MCF 10A (cell line): ENCODE measurements at places on chromosomes 4 and X. TPM values are rescaled to one million over a fixed set of nuclear protein-coding genes. Genes with fewer than 3 reads are reported as not detected.

GRCh38 chr4:10495651-10496050 lies 38.4 kb upstream of the ZNF518B start:
- no peak for DNase-seq

- peak; percentile 61 for DNase-seq
Measured at GRCh38 chr4:153643406-153644383, 40.4 kb upstream of the TLR2 start.

DNA sequence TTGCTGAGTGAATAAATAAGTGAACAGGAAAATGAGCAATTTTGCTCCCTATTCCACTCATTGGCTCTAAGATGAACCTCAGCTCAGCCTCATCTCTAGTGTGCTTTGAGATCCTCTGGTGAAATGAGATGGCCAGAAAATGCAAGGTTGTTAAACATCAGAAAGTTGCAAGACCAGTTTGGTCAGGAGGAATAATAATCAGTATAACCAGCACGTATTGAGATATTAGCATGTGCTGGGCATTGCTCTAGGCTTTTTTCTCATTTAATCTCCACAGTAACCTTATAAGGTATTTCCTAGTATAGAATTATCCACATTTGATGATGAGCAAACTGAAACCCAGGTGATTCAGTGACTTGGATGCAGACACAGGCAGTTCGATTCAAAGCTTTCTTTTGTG lies 110.5 kb upstream of the PAK3 start:
- DNase-seq = no peak

DNA sequence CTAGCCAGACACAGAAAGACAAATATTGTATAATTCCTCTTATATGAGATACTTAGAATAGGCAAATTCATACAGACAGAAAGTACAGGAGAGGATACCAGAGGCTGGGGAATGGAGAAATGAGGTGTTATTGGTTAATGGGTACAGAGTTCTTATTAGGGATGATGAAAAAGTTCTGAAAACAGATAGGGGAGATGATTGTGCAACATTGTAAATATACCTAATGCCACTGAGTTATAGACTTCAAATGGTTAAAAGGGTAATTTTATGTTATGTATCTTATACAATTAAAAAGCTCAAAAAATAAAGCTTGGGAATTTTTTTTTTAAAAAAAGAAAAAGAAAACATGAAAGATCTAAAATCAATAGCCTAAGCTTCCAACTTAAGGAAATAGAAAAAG lies 98.8 kb upstream of the TECRL start:
- no peak for DNase-seq

GRCh38 chr4:72975488-72975784 lies 94.1 kb downstream of the COX18 start:
- DNase-seq = peak; percentile 25

GRCh38 chrX:150361777-150362351 lies 1.3 kb upstream of the MAMLD1 start:
- DNase-seq = peak; percentile 21

GRCh38 chr4:94714365-94715160 lies 43.2 kb upstream of the BMPR1B start:
- DNase-seq = no peak

GRCh38 chrX:53093177-53093655 lies 726 bp upstream of the KANTR start:
- peak; percentile 82 for DNase-seq

DNA sequence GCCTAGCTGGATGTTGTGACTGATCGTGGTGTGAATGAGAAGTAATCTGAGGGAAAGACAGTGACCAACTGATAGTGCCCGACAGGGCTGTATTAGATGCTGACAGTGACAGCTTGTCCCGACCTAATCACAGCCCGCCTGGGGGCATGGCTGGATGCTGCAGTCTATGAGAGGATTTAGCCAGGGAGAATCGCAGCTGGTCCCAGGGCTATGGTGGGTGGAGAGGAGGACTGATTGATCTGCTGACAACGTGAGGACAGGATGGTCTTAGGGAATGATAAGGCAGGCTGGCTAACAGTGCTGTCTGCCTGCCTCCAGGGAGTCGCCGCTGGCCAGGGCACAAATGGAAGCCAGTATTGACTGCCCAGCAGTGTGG lies 621 bp upstream of the SUV39H1 start:
- peak; percentile 8 for DNase-seq

- no peak for DNase-seq
Measured at GRCh38 chr4:140469791-140470733, 28.0 kb downstream of the MGAT4D start.

GRCh38 chr4:38188631-38189101 lies 228.5 kb downstream of the PTTG2 start:
- peak; percentile 94 for DNase-seq

DNA sequence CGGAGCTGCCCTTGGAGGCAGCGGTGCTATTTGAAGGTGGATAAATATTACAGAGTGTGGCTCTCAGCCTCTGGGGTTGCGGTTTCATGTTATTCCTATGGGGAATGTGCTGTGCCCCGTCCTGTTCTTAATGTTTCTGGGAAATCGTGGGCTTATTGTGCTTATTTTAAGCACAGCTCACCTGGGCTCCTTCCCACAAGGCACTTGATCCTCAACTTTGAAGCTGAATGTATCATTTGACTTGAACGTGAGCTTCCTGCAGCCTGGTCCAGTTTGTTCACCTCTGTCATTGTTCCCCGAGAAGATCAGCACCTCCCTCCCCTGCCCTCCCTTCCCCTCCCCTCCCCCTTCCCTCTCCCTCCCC lies 3.9 kb downstream of the SORCS2 start:
- no peak for DNase-seq

DNA sequence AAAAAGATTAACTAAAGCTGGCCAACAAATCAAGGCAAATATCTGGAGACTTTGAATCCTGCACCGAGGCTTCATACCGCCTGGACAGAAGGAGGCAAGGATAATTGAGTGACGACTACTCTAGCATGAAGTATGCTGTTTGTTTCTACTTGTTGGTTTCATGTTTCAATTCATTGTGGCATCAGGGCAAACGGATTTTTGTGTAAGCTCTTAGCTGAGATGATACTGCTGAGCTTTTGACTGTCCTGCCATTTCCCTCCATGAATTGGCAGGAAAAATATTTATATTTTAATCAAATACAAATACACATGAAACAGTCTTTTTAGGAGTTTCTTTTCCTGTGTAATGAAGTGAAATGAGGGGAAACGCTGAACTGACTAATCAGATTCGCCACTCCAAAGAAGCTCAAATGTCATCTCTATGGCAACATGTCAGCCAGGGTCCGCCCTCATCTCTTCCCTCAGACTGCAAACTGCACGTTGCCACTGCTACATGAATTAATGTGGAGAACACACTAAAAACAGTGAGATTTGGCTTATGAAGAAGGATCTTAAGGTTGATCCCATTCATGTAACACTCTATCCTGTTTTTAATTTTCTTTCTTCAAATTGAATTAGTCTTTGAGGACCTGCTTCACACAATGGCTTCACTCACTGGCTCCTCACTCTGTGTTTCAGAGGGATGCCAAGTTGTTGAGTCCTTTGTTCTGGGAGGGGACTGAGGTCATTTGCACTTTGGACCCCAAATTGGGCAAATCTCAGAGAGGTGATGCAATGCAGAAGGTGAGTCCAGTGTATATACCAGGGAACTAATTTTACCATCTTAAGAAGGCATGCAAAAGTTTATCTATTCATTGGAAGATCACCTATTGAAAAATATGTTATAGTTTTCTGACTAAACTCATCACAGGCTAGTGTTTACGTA lies 149.6 kb upstream of the MID1 start:
- DNase-seq = no peak

DNA sequence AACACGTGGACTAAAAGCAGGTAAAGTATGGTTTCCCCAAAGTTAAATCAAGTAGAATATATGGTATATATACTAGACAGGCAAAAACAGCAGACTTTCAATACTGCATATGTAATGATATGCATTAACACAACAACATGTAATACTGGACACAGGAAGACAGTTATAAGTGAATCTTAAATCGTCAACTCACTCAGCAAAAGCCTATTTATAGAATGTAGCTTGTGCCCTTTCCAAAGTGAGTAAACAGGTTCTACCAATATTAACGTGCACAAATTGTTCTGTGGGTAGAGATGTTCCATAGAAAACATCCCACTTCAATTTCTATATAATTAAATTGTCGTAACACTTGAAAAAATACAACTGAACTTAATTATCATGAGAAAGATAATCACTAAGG lies 30.6 kb downstream of the FAM241A start:
- DNase-seq = no peak

DNA sequence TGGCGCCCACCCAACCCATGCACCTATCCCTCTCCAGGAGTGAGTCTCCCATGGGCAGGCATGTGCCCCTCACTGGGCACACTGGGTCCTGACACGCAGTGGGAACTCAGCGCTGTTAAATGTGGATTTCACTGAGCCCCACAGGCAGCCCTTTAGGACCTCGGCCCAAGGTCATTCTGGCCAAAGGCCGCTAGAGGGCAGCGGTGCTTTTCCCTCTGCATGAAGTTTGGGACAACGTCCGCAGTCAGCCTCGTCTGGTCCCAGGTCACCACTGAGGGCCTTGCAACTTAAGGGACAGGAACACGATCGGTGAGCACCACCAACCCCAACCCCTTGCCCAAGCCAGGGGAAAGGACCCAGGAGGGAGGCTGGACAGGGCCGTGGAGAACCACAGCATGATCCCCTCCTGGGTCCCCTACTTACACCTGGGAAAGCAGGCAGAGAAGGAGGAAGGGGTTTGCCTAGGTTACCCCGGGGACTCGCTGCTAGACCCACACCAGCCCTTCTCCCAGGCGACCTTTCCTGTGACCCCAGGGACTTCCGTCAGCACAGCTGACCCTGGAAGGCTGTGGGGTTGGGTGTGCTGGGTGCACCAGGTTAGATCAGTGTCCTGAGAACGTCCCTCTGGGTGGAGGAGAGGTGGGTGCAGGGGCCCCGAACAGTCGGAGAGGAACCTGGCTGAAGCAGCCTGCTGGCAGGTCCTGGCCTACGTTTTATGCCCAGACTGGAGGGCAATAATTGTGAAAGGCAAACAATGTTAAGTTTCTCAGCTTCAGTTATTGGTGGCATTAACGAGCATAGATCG lies 24.0 kb downstream of the CYTL1 start:
- DNase-seq = peak; percentile 79

- no peak for DNase-seq
Measured at GRCh38 chrX:136643243-136643642, 4.7 kb upstream of the CD40LG start.

DNA sequence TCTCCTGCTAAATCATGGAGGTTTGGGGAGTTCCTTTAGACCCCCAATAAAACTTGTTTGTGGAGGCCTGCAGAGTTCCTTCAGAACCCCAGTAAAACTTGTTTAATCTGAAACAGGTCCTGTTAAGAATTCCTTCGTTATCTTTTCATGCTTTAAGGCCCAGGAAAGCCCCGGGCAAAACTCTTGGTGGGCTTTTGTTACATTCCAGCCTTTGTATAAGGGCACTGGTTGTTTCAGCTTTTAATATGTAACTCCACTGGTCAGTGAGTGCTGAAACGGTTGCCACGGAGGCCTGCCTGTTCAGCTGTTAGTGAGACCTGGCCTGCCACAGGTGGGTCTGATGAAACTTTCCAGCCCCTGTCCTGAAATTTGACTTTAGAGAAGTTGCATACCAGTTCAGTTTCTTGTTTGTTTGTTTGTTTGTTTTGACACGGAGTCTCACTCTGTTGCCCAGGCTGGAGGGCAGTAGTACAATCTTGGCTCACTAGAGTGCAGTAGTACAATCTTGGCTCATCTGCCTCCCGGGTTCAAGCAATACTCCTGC lies 12.4 kb upstream of the DHRSX start:
- DNase-seq = no peak

- no peak for DNase-seq
Measured at GRCh38 chrX:118574666-118575065, 79.1 kb downstream of the DOCK11 start.

DNA sequence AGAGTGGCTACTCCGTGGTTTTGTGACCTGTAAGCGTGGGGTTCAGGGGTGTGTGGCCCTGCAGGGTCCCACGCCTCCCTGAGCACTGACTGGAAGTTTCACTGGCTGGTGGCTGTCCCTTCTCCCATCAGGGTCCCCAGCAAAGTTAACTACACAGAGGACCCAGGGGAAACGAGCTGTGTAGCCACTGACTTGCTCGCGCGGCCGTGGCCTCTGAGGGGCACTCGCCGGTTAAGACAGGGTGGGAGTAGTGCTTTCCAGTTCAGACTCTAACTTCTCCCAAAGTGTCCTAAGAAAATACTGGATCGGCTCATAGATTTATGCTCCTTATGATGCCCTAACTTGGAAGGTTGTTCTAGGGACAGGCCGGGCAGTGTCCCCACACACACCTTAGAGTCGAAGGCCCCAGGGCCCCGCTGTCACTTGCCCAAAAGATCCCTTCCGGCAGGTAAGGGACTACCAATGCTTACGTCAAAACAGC lies 28.2 kb downstream of the NELFA start:
- no peak for DNase-seq

- no peak for DNase-seq
Measured at GRCh38 chr4:139986689-139987501, 167.1 kb downstream of the MAML3 start.

- no peak for DNase-seq
Measured at GRCh38 chrX:82230013-82230412, 1028.1 kb downstream of the SH3BGRL start.

DNA sequence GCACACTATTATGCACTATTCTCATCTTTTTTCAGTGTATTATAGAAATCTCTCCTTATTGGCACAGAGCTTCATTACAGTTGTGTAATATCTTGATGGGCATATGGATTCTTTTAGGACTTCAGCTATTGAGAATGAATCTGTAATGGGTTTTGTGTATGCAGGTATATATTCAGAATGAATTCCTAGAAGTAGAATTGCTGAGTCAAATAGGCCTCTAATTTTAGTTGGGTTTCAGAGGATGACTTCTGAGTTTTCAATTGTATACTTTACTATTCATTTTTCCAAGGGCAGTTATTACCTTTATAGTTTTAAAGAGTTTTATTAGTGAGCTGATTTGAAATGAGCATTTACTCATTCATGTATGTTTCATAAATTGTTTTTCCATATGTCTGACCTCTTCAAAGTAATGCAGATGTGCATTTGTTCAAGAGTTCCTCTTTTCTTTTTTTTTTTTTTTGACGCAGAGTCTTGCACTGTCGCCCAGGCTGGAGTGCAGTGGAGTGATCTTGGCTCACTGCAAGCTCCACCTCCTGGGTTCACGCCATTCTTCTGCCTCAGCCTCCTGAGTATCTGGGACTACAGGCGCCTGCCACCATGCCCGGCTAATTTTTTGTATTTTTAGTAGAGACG lies 19.5 kb downstream of the CASP6 start:
- DNase-seq = no peak

- no peak for DNase-seq
Measured at GRCh38 chr4:73527196-73527595, 45.7 kb downstream of the AFM start.

GRCh38 chr4:90979556-90979955 lies 852.4 kb downstream of the CCSER1 start:
- no peak for DNase-seq

- peak; percentile 81 for DNase-seq
Measured at GRCh38 chr4:139814323-139815015, 148.8 kb downstream of the MGST2 start.

The NLRP2B gene
- total RNA-seq = not detected in 2 replicates

The TRPC3 gene
- not detected in 2 replicates for total RNA-seq

The AFP gene
- not detected in 2 replicates for total RNA-seq

The ZAR1 gene
- total RNA-seq = not detected in 2 replicates

The SRPK3 gene
- not detected in 2 replicates for total RNA-seq

The GAGE12J gene
- not detected in 2 replicates for total RNA-seq

The RENBP gene
- 0.23 TPM in 1 of 2 replicates, not detected in the other for total RNA-seq

The DKK2 gene
- total RNA-seq = 0.07 and 0.30 TPM in 2 replicates

The PLCXD1 gene
- 7.6 and 12.0 TPM in 2 replicates for total RNA-seq

The NLGN3 gene
- total RNA-seq = 0.42 and 0.44 TPM in 2 replicates

The SYTL5 gene
- 0.07 TPM in 1 of 2 replicates, not detected in the other for total RNA-seq
